NCI-H2107 (cell line): ENCODE measurements at places on chromosomes 13 and 19.

DNA sequence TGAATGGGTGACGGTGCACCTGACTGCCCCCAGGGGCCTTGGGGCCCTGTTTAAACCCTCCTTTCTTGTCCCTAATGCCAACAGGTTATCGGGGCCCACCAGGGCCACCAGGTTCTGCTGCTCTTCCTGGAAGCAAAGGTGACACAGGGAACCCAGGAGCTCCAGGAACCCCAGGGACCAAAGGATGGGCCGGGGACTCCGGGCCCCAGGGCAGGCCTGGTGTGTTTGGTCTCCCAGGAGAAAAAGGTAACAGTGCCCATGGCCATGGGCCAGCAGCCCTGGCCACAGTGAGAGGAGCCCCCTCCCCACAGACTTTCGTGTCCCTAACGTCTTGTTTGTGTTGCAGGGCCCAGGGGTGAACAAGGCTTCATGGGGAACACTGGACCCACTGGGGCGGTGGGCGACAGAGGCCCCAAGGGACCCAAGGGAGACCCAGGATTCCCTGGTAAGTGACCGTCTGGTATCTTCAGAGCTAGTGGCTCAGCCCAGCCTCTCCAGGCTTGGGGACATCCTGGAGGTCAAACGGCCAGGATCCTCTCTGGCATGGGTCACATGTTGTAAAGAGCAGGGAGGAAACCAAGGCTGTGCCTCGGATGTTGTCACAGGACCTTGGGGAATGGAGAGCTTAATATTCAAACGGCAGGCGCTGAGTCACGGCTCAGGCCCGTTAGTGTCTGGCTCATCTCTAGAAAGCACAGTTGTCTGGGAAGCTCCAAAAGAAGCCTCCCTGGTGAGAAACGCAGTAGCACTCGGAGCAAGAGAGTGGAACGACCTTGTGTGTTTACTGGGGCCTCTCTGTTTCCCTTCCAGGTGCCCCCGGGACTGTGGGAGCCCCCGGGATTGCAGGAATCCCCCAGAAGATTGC is 58.3 kb downstream of the RAB20 start:
- no peak for DNase-seq

- no peak for DNase-seq
Measured at GRCh38 chr13:29810145-29810742, 40.2 kb downstream of the UBL3 start.

- DNase-seq, result no peak
Measured at GRCh38 chr13:106205871-106206270, 329.6 kb downstream of the EFNB2 start.

DNA sequence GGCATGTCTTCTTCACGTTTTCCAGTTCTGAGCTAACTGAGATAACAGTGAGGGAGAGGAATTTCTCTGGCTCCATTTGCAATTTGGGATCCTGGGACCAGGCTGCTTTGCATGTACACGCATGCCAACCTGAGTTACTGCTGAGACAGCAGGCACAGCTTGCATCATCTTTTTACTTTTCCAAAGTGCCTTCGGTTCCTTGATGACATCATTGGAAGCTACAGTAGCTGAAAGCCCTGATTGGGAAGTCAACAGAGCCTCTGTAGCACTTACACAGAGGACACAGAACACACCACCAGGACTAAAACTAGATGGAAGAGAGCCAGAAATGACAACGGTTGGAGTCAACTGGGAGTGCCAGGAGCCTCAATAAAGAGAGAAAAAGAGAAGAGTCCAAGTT is 399.1 kb upstream of the GPC6 start:
- no peak for DNase-seq

DNA sequence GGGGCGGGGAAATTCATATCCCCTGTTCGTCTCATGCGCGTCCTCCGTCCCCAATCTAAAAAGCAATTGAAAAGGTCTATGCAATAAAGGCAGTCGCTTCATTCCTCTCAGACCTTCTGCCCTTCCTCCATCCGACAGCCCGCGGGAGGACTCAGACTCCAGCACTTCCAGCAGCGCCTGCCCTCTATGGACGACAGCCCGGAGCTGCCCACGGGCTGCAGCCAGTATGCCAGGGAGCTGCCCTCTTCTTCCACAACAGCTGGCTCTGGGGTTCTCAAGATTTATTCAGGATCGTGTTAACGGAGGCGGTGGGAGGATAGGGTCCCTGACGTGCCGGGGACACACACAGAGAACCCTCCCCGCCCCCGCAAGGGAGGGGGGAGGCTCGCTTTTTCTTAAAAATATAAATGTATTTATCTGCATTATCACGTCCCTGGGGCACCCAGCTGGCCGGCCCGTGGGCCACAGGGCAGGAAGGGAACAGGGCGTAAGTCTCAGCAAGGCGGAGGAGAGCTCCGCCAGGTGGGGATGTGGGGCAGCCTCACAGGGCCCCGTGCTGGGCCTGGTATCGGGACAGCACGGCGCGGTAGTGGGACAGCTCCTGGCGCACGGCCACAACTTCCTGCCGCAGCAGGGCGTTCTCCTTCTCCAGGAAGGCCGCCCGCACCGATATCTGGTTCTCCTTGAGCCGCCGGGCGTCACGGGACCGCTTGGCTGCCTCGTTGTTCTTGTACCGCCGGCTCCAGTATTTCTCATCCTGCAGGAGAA is 6.7 kb downstream of the DBP start:
- no peak for DNase-seq

DNA sequence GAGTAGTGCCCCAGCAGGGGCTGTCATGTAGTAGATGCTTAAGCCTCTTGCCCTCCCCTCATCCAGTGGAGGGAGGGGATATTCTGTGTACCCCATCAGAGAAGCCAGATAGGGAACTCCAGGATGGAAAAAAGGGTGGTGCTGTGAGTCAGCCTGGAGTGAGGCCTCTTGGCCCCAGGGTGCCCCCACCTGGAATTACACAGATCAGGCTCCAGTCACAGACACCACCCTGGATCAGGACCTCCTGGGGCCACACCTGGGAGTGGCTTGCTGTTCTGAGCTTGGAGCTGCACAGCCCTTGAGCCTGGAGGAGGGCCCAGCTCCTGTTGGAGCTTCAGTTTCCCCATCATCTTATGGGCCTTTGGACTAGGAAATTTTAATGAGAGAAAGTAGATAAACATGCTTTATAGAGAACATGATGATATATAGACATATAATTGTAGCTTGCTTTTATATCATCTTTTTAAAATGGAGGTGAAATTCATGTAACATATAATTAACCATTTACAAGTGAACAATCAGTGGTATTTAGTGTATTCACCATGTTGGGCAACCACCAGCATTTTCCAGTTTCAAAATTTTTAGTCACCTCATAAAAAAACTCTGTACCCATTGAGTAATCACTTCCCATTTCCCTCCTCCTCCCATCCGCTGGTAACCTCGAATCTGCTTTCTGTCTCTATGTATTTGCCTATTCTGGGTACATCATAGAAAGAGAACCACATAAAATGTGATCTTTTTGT is 24.6 kb downstream of the CYP4F22 start:
- DNase-seq, result no peak

DNA sequence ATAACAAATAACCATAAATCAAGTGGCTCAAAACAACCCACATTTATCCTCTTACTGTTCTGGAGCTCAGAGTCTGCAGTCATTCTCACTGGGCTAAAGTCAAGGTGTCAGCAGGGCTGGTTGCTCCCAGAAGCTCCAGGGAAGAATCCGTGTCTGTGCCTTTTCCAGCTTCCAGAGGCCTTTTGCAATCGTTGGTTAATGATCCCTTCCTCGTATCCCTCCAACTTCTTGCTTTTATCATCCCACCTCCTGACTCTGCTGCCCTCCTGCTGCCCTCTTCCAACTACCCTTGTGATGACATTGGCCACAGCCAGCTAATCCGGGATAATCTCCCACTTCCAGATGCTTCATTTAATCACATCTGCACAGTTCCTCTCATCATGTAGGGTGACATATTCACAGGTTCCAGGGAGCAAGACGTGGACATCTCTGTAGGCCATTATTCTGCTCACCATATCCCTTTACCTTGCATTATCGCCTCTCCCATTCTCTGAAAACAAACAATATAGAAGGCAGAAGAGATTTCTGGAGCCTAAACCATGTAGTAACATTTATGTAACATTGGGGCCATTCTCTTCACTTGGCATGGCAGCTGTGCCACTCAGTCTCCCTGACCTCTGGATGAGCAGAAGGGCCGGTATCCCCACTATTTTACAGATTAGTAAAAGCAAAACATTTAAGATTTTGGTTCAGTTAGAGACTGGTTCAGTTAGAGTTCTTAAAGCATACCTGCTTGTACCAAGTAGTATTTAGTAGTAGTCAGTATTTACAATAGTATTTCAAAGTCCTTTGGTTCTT is 53.5 kb downstream of the RFC3 start:
- DNase-seq, result no peak

- no peak for DNase-seq
Measured at GRCh38 chr13:26168237-26168814, 53.8 kb downstream of the RNF6 start.

DNA sequence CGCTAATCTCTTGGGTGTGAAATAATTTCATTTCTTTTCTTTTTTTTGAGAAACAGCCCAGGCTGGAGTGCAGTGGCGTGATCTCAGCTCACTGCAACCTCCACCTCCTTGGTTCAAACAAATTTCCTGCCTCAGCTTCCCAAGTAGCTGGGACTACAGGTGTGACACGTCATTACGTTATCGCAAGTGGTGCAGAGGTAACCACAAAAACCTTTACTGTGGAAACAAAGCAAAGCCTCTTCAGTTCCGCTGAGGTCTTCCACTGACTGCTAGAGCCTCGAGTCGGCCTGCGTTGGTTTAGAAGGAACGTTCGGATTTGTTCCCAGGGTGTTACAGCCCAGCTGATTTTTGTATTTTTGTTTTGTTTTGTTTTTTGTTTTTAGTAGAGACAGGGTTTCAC is 2.0 kb upstream of the ZNF784 start:
- DNase-seq, result no peak

- DNase-seq, result no peak
Measured at GRCh38 chr13:44719857-44720671, 143.9 kb upstream of the TSC22D1 start.

- no peak for DNase-seq
Measured at GRCh38 chr19:5157186-5157585, 183.4 kb downstream of the PTPRS start.
